ENCODE measurements at places on chromosomes 1 and 21. TPM values are rescaled to one million over a fixed set of nuclear protein-coding genes. Genes with fewer than 3 reads are reported as not detected.
A peak's percentile ranks its signal among the peaks of the same experiment; 100 is the strongest.

DNA sequence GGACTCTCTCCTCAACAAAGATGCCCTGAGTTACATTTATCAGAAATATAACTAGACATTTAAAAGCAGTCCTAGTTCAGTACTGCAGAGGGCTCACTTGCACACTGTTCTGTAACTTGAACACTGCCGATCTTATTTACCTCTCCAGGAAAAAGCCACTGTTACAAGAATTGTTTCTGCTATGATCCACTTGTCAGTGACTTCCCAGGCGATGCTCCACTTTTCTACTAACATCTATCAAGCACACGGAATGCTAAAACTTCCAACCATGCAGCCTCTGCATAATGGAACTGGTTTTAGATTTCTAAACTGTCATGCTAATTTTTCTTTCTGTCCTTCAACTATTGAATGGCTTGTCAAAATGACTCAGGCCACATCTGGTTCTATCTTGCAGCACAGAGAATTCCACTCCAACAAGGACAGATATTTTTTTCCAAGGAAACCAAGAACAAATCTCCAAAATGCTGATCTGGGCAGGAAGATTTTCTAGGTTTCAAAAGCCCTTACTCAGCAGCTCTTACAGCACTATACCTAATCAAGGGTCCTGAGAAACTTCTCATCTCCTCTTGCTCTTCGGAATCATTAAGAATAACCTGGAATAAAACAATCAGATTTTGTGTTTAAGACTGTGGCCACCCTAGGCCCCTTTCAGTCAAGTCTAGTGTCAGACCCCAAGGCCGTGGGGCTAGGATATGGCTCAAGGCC is 9.9 kb downstream of the SEC16B start:
- no peak for DNase-seq

- no peak for DNase-seq
Measured at GRCh38 chr1:17687145-17687544, 68.0 kb upstream of the ACTL8 start.

GRCh38 chr1:209531549-209531948 is 52.0 kb upstream of the CAMK1G start:
- DNase-seq = no peak

- DNase-seq = no peak
Measured at GRCh38 chr1:228152097-228152917, 2.6 kb downstream of the GJC2 start.

DNA sequence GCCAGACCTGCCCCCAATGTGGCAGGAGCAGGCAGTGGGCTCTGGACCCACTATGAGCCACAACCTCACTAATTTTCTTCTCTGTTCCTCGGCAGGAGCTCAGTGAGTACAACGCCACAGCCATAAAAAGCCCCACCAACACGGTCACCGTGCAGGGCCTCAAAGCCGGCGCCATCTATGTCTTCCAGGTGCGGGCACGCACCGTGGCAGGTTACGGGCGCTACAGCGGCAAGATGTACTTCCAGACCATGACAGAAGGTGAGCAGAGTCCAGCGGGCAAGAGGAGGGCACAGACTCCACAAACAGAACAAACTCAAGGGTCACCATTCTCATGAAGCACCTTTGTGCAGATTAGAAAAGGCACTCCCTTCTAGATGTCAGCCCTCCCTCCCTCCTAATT is 79.9 kb downstream of the LACTBL1 start:
- DNase-seq = no peak

- DNase-seq = no peak
Measured at GRCh38 chr1:18748435-18748834, 111.0 kb downstream of the TAS1R2 start.

- no peak for DNase-seq
Measured at GRCh38 chr1:225597926-225598575, 54.9 kb downstream of the ENAH start.

GRCh38 chr1:86503406-86504136 is 34.8 kb downstream of the CLCA1 start:
- peak; percentile 13 for DNase-seq

DNA sequence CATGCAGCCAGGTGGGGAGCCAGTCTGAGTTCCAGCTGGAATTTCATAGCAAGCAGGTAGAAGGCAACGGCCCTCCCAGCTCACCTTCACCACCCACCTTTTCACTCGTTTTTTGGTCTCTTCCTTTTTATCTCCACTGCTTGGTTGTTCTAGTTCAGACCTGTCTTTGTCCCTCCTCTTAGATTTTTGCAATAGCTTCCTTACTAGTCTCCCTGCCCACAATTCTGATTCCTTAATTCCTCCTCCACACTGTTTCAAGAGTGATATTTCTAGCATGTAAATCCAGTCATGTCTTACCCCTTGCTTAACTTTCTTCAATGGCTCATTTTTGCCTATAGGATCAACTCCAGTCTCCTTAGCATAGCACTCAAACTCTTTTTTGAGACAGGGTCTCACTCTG is 119.6 kb downstream of the TMEM53 start:
- DNase-seq = no peak

The RAB42 gene
- 1.1 TPM for total RNA-seq

The SLC44A5 gene
- total RNA-seq = 0.96 TPM

The DISP1 gene
- 3.0 TPM for total RNA-seq
